Brain (organoid and tissue), 16 donors: ENCODE measurements at places on chromosomes 5 and 9.
A peak's percentile ranks its signal among the peaks of the same experiment; 100 is the strongest.

DNA sequence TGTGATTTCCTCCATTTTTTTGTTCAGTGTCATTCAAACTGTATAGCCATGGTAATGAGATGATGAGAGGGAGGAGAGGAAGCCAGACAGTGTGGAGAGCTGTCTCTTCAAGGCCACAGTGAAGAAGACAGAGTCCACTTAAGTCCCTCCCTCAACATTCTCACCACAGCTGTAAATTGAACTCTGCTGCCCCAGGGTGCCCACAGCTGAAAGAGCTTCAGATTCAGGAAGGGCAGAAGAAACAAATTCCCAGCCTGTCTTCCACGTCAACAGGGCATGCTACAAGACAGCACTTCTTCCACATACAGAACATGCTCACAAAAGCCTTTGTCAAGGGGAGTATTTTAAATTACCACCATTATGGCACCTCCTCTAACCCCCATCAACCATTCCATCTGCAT is 100.4 kb downstream of the KLHL3 start:
- DNase-seq = no peak

DNA sequence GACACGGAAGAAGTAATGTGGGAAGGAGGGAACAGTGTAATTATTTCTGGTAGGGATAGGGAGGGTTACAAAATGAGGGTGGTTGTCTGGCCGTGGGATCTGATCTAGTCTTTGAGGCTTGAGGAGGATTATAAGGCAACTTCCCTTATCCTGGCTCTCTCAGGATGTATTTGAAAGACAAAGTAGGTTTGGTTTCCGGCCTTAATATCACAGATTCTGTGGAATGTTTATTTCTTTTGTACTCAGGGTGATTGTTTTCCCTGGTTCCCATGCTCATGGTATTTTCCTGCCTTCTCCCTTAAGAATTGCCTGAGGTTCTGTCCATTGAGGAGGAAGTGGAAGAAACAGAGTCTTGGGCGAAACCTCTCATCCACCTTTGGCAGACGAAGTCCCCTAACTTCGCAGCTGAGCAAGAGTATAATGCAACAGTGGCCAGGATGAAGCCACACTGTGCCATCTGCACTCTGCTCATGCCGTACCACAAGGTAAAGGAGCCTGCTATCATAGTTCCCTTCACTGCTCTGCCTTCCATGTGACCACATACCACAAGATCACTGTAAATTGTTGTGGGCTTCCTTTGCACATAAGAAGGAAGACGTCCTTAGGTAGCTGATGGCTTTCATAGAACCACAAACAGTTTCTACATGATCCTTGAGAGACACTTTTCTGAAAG is 253.8 kb downstream of the KDM4C start:
- DNase-seq = no peak

DNA sequence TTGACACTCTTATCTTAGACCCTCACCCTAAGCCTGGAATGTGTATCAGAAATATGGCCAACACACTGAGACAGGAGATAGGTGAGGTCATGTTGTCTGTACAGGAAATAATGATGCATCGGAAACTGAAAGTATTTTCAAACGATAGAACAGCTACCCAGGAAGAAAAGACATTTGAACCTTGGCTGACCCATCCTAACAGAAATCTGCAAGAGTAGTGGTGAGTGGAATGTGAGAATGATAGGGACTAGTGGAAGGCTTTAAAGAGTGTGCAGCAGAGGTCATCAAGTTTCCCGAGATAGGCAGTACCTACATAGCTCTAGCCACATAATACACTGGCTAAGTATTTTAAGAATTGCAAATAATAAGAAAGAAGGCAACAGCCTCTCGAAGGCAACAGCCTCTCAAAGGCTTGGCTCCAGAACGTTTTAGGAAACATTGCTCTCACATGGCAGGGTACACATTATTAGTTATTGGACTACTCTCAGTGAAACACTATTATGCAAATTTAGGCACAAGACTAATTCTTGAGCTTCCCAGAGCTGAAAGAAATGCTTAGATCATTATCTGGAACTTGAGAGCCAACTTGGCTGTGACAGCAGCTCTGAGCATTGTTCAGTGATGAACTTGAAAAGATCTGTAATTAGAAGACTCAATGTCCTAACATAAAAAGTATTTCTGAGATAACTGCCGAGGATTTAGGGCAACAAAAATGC is 133.1 kb upstream of the FBXL7 start:
- DNase-seq = no peak

DNA sequence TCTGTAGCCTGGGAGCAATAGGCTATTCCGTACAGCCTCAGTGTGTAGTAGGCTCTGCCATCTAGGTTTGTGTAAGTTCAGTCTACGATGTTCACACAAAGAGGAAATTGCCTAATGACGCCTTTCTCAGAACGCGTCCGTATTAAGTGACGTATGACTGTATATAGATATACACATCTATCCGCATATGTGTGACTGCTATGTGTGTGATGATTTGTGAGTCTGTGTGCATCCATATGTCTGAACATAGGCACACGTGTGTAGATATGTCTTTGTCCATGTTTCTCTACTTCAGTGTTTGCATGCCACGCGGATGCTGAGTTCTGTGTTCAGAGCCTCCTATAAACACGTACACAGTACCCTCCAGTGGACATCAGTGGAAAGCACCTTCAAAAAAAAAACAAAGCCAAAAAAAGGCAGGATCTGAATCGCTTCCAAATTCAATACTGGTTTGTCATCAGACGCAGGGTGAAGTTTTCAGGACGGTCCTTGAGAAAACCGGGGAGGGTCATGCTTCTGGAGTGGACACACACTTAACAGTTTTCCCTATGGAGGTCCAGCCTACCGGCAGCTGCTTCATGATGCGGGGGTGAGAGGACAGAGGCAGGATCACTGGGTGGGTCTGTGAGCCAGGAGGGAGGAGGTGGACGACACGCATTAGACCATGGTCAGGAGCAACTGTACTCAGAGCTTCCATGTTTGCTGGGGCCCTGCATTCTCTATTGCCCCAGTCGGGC is 29.5 kb upstream of the ALDH1B1 start:
- DNase-seq = peak; percentile 89

GRCh38 chr5:105501315-105501714 is 1938.7 kb upstream of the NUDT12 start:
- DNase-seq = no peak

DNA sequence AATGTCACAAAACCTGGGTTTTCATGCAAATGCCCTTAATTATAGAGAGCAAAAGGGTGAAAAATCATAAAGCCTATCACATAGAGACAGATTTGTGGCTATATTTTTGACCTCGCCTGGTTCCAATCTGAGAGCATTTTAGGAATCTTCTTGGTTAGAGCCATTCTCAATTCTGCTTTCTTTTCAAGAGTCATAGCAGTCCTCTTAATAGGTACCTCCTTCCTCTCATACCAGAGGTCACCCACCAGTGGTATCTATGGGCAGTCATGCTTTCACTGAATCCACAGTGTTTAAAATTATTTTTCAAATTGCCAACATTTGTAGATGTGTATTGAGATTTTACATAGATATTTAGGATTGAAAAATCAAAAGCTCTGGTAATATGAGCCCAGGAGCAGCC is 215.5 kb downstream of the DAB2IP start:
- DNase-seq = no peak

GRCh38 chr5:30106596-30106995 is 1086.9 kb upstream of the CDH6 start:
- DNase-seq = no peak

GRCh38 chr5:61311056-61311610 is 20.9 kb upstream of the ZSWIM6 start:
- DNase-seq = no peak

- DNase-seq = no peak
Measured at GRCh38 chr9:33379666-33380389, 22.5 kb downstream of the AQP7 start.

GRCh38 chr5:97550164-97550563 is 367.1 kb upstream of the RIOK2 start:
- peak; percentile 72 for DNase-seq

DNA sequence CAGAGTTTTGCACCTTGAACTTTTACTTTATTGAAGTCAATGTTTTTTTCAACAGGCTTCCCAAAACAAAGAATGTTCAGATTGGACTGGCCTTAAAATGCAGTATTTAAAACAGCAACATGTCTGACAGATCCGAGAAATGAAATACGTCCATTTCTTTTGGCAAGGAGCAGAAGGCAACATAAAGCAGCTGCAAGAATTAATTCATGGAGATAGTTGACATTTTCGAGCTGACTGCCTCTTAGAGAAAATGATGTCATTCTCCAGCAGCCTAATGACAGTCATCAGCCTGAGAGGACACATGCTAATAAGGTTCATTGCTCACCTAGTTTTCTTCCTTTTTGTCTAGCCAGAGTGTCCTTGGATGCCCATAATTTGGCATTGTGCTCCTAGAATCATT is 232.2 kb upstream of the SEMA6A start:
- no peak for DNase-seq

- DNase-seq = no peak
Measured at GRCh38 chr5:64147379-64147778, 18.3 kb upstream of the RNF180 start.

DNA sequence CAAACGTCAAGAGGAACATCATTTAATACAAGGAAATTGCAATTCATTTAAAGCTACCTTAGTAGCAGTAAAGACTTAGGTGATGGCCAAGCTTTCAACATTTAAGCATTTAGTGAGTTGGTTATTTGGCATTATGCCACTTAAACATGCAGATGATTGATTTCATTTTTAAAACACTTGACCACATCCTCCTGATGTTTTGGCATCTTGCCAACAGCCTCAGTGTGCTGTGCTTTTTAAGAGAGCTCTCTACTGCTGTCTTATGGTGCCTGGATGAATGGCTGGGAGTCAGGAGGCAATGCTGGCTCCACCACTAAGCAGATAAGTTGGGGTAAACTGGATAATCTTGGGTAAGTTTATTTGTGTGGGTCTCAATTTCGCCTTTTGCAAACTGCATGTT is 364.5 kb downstream of the MAN2A1 start:
- DNase-seq = peak; percentile 26

DNA sequence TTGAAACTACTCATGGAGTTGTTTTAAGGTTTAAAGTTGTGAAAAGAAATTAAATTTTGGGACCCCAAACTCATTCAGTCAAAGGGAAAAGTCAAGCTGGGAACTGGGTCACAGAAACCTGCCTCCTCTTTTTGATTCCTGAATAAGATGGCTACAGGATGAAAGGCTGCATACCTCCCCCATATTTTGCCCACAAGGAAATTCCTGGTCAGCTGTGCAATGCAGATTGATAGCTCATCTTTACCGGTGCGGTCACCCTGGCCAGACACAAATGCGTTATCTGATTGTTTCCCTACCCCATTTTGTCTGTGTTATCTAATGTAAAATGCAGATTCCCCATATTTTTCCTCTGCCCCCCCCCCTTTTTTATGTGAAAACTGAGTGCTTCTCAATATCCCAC is 1.3 kb downstream of the HAVCR2 start:
- DNase-seq = no peak

DNA sequence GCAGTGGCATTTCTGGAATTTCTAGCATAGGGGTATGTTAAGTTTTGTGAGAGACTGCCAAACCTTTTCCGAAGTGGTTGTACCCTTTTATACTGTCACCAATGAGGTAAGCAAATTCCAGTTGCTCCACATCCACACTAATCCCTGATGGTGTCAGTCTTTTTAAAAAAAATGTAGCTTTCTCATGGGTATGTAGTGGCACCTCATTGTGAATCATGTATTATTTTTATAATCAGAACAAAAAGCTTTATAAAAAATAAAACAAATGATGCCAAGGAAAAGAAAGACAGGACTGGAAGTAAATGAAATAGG is 93.4 kb upstream of the CLINT1 start:
- DNase-seq = no peak

DNA sequence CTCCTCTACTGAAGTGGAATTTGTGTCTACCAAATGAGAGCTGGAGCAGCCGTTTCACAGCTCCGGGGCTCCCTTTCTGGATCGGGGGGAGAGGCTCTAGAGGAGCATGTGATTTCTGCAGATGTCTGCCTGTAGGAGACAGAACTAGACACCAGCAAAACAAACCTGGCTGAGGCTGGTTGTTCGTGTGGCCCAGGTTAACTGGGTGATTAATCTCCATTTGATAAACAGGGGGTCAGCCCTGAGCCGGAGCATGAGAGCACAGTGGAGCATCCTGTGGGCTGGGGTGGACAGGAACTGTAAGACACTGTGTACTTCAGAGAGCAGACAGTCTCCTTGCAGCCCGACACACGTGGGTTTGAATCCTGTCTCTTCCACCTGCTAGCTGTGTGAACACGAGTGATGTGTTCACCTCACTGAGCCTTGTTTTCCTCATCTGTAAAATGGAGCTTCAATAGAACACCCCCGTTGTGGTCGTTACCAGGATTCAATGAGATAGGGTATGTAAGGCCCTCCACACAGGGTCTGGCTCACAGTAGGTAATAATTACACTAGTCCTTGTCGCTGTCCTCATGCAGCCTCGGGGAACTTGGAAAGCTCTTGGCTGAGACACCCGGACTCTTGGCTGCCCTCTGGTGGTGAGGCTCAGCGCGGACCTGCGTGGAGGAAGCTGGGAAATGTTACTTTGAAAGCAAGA is 12.9 kb downstream of the CXCL14 start:
- peak; percentile 28 for DNase-seq
